Right ventricle myocardium superior (tissue), 1 donor: ENCODE measurements at places on chromosomes 2 and 18.

GRCh38 chr2:42930025-42930581 is 137.7 kb upstream of the HAAO start:
- DNase-seq = no peak

- no peak for DNase-seq
Measured at GRCh38 chr2:71799013-71799575, 345.7 kb downstream of the DYSF start.

- no peak for DNase-seq
Measured at GRCh38 chr2:85184990-85185389, 51.8 kb downstream of the TCF7L1 start.

- DNase-seq = no peak
Measured at GRCh38 chr18:61096226-61096625, 237.0 kb upstream of the CDH20 start.

DNA sequence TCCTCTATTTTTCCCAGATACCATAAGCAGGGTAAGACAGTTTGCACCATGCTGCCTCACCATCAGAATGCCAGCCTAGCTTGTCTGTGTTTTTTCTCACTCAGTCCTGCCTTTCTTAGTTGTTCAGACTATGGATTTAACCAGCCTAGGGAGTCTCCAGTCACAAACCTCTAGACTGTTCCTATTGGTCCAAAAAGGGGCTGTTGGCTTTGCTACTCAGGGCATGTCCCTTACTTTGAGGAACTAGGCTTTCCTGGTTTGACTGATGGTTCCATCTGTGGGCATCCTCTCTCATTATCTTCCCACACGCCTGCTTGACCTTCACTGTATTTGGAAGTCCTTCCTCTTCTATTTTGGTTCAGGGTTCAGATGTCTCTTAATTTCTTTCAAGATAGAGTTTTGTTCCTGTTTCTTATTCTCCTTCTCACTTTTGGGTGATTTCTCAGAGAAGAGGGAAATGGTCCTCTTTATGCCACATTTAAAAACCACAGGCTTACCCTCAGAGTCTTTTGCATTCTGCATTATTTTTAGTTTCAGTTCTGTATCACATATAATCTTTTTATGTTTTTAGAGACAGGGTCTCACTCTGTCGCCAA is 31.3 kb upstream of the TMEM131 start:
- no peak for DNase-seq

DNA sequence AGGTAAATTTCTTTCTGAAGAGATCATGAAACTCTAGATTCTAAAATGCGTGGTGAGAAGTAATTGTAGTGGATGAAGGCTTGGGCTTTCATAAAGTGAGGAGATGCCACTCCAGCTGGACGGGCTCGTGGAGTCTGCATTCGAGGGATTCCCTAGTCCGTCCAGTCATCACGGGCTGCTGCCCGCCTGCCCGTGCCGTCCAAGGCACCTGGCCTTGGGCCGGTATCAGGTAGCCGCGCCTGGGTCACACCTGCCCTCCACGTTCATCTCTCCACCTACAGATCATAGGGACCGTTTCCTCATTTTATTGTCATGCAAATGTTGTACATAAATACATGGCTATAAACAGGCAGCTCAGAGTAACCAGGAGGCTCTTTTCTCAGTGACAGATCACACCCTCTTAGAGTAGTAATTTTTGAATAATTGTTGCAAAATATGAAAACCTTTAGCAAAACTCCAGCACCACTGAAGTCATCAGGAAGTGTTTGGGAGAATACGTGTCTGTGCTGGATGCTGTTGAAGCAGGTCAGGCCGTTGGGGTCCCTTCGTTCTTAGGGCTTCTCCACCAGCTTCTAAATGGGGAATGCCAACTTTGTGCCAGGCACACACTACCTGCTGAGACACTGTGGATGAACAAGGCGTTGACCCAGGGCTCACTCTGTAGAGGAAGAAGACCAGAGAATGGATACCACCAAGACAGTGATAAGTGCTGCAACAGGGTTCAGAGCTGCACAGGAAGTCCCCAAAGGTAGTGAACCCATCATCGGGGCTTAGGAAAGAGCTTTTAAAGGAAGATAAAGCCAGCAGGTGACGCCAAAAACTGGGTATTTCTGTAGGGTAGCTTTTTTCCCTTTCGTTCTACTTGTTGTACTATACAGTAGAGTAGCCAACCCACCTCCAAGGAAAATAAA is 112.5 kb downstream of the FAM210A start:
- DNase-seq = no peak

- DNase-seq = no peak
Measured at GRCh38 chr2:76429374-76429773, 718.7 kb upstream of the GCFC2 start.
